ENCODE measurements at places on chromosomes 13 and 19. TPM values are rescaled to one million over a fixed set of nuclear protein-coding genes. Genes with fewer than 3 reads are reported as not detected.

The ATP8B3 gene
- total RNA-seq: 3.3 TPM

The CEACAM7 gene
- 0.03 TPM for total RNA-seq

The WDR87 gene
- not detected for total RNA-seq

The C19orf85 gene
- not detected for total RNA-seq

The SLC10A2 gene
- not detected for total RNA-seq

The OR4F17 gene
- not detected for total RNA-seq

The ACER1 gene
- total RNA-seq: not detected

The FXYD7 gene
- total RNA-seq: 0.17 TPM

The CSNK1G2 gene
- 49.6 TPM for total RNA-seq

The ONECUT3 gene
- not detected for total RNA-seq

The SGCG gene
- not detected for total RNA-seq

The F10 gene
- total RNA-seq: 0.31 TPM

The ZNF730 gene
- not detected for total RNA-seq

The WDR88 gene
- not detected for total RNA-seq

The SSC5D gene
- total RNA-seq: 0.58 TPM

The DAND5 gene
- not detected for total RNA-seq

The LHB gene
- total RNA-seq: not detected

The ZNF416 gene
- 4.9 TPM for total RNA-seq

The KCNN4 gene
- total RNA-seq: 55.5 TPM

The TLE6 gene
- 4.4 TPM for total RNA-seq
